ENCODE measurements at places on chromosomes 16 and 17. TPM values are rescaled to one million over a fixed set of nuclear protein-coding genes. Genes with fewer than 3 reads are reported as not detected.

C17orf107 gene
- polyA plus RNA-seq: 2.1 TPM

MRPL12 gene
- polyA plus RNA-seq: 10.4 TPM

RUNDC3A gene
- polyA plus RNA-seq: 326 TPM

CNGB1 gene
- polyA plus RNA-seq: 20.7 TPM

IL34 gene
- polyA plus RNA-seq: 3.0 TPM
